ENCODE measurements at places on chromosomes 13 and 19.

DNA sequence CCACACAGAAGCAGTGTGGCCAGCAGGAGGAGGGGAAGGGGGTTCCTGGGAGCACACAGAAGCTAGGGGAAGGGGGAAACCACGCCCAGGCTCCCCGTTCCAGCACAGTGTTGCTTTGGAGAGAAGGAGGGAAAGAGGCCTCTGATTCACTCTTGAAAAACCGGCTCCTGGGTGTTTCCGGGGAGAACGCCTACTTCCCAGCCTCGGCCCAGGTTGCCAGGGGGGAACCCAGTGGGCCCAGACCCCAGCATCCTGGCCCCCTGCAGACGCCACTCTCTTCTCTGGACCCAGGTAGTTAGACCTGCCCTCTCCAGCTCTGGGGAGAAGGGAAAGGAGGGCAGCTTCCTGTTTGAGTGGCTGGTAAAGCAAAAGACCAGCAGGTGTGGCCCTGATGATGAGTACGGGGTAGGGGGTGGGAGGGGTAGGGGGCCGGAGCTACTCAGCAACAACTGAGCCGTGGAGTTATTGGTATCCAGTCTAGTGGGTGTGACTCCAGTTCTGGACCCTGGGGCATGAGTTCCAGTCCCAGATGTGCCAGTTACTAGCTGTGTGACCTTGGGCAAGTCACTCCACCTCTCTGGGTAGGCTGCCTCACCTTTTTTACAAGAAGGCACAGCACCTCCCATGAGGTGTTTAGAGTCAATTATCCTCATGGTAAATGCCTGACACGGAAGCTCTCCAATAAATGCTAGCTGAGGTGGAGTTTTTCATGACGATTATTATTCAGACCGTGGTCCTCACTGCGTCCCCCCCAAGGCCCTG is 836 bp downstream of the GIPC1 start:
- DNase-seq: no peak

- no peak for DNase-seq
These were observed 47.9 kb upstream of the TMTC4 start for GRCh38 chr13:100722517-100722916.

GRCh38 chr13:101767131-101767530 is 314.7 kb downstream of the ITGBL1 start:
- no peak for DNase-seq

- DNase-seq: no peak
These were observed 55.8 kb downstream of the SMARCA4 start for GRCh38 chr19:11016631-11017030.

DNA sequence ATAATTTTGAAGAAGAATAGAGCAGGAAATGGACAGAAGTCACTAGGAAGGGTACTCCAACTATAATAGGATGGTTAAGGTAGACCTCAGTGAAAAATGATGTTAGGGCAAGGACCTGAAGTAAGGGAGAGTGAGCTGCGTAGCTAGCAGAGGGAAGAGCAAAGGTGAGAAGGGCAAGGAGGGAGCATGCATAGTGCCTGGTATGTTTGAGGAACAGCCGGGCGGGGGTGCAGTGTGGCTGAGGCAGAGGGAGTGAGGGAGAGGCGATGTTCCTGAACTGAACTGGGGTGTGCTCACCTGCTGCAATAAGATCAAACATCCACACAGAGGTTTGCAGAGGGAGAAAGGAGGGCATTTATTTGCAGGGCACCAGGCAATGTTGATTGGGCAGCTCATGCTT is 110.4 kb downstream of the DNAJC15 start:
- DNase-seq: no peak

DNA sequence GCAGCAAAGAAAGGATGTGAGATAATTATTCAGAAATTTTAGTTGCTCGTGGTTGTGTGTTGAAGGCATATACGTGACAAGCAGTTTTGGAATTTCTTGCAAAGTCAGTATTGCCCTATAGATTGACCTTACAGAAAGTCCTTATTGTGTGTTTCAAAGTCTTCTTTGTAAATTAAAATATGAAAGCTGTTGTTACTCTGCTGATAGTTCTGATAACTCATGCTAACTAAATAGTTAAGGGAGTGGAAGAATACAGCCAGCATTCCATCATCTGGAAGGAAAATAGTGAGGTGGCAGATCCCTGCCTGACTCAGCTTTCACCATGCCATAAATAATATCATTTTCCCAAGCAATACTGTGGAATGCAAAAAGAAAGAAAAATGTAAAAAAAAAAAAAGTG is 27.2 kb downstream of the WASF3 start:
- DNase-seq: no peak

GRCh38 chr19:55099557-55100506 is 17.6 kb downstream of the PPP1R12C start:
- no peak for DNase-seq

Data from NCI-H446 treated with DMSO at 0.1 percent for 48 hours (cell line).